ENCODE measurements at places on chromosomes 13 and 19.

- no peak for DNase-seq
These were observed 5.9 kb downstream of the LAMP1 start for GRCh38 chr13:113302986-113303385.

DNA sequence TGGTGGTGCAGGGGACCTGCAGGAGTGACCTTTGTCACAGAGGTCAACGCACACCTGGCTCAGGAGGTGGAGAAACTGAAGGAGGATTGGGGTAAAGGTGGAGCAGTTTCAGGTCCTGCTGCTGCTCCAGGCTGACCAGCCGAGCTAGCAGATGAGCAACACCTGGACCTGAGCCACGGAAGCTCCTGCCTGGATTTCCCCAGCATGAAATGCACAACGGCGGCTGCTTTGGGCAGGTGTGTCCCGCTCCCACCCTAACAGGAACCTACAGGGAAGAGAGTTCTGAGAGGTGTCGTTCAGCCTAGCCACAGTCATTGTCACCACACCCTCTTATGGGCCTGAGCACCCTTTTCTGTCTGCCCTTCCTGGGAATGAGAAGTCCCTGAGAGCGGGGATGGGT, 15.7 kb upstream of the CD177 start:
- DNase-seq = no peak

DNA sequence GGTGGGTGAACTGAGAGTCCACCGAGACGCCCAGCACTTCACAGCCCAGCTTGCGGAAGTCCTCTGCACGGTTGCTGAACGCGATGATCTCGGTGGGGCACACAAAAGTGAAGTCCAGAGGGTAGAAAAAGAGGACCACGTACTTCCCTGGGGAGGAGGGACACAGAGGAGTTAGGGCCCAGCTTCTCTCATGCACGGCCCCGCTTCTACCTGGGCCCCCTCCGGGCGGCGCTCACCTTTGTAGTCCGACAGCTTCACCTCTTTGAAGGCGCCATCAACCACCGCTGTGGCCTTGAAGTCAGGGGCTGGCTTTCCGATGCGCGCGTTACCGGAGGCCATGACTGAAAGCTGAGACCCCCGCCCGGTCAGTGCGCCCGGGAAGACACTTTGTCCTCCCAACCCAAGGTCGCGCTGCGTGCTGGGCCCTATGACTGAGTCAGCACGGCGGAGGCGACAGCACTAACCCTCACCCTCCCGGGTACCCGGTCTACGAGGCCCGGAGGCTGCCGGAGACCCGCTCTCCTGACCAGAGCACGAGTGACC, 606 bp downstream of the PRDX2 start:
- DNase-seq = no peak

- no peak for DNase-seq
These were observed 19.3 kb upstream of the KIR3DL3 start for GRCh38 chr19:54704928-54705327.

DNA sequence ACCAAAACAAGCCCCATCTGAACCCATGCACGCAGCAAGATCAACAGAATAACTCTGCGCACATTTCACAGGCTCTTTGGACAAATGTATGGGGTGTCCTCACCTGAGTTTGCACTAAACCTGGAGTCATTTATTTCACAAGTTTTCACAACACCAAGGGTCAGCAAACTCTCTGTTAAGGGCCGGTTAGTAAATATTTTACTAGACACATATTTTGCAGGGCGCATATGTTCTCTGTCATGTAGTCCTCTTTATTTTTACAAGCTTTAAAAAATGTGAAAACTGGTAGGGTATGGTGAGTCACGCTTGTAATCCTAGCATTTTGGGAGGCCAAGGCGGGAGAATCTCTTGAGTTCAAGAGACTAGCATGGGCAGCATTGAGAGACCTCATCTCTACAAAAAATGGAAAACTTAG, 45.5 kb upstream of the DPRX start:
- DNase-seq = no peak

- DNase-seq = no peak
These were observed 9.8 kb downstream of the PPP1R15A start for GRCh38 chr19:48881741-48882657.

DNA sequence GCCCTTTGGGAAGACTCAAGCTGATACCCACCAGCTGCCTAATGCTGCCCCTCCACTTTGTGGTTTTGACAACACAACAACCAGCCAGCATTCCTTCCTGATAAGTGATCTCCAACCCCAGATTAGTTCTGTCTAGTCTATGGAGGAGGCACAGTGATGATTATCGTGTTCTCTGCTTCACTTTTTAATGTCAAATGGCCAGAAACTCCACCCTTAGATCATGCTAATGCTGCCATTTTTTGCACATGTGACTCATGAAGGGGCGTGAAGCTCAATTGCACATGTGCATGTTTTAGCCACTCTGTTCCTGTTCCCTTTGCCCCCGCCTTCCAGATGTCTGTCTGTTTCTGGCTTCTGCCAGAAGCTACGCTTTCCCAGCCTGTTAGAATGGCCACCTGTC, 199.8 kb downstream of the COG6 start:
- no peak for DNase-seq

DNA sequence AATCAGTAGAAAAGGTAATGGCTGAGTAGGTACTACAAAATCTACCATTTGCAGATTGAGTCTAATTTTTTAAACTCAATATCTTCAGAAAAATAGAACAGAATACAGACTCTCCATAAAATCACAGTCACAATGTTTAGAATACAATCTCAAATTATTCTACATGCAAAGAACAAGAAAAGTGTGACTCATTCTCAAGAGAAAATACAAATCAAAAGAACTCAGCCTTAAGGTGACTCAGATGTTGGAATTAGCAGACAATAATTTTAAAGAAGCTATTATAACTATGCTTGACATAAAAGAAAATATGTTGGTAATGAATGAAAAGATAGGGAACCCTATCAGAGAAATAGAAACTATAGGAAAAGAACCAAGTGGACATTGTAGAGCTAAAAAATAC, 78.9 kb downstream of the RXFP2 start:
- DNase-seq = no peak
